Kidney tubule cell (primary cell): ENCODE measurements at places on chromosomes 1 and 21.

GRCh38 chr1:27377760-27378495 lies 3.3 kb upstream of the FCN3 start:
- no peak for DNase-seq

DNA sequence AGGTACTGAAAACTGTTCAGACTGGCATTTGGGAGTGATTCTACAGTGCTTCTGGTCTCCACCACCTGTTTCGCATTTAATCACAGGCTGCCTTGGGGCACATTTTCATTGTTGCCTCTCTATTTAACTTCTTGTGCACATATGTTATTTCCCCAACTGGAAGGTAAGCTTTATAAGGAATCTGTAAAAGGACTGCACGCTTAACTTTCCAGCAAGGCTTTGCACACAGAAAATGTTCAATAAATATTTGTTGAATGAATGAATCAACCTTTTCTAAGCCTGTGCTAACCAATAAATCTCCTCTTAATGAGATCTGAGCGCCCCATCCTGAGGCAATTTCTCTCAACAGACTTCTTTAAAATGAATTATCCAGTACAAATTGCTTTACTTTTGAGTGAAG lies 84.3 kb upstream of the ARHGAP29 start:
- DNase-seq, result no peak

DNA sequence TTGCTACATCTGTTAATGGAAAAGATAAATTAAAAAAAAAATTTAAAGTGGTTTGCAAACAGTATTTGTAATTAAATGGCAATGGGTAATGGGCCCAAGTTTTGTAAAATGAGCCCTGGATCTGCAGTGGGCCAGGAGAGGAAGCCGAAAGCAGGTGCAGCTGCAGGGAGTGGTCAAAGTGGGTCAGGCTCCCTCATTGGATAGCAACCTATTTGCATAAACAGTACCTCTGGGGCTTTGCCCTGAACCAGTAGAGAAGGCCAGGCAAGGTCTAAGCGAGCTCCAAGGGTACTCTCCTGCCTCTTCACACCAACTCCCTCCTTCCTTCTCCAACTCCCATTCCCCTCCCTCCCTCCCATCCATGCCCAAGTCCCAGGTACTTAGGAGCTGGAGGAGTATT lies 138.9 kb downstream of the HMGB4 start:
- DNase-seq, result no peak

DNA sequence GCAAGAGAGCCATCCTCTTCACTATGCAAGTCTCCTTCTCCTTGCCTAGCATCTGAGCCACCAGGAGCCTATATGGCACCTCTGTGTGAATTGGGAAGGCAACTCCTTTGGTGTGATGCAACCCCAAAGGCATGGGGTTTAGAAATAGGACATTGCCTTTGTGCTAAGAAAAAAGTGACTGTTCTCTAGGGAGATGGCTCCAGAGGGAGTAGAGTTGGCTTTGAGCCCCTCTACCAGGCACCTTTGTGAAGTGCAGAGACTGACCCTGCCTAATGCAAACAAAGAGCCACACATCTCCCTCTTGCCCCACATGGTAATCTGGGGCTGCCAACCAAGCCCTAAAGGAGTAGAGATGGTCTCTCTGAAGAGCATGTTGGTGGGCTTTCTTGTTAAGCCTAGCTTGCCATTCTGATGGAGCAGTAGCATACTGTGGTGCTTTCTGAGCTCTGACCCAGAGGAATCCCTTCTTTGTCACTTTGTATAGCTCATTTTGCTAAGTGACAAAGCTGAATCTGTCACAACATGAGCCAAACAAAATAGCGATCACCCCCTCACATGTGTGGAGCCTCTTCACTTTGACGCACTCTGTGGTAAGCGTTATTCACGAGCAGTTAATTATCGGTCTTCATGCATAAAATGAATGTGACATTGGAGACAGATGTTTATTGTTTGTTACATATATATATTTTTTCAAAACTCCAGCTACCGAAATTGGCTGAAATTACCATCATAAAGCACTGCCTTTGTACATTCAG lies 74.4 kb downstream of the RWDD3 start:
- DNase-seq, result no peak

DNA sequence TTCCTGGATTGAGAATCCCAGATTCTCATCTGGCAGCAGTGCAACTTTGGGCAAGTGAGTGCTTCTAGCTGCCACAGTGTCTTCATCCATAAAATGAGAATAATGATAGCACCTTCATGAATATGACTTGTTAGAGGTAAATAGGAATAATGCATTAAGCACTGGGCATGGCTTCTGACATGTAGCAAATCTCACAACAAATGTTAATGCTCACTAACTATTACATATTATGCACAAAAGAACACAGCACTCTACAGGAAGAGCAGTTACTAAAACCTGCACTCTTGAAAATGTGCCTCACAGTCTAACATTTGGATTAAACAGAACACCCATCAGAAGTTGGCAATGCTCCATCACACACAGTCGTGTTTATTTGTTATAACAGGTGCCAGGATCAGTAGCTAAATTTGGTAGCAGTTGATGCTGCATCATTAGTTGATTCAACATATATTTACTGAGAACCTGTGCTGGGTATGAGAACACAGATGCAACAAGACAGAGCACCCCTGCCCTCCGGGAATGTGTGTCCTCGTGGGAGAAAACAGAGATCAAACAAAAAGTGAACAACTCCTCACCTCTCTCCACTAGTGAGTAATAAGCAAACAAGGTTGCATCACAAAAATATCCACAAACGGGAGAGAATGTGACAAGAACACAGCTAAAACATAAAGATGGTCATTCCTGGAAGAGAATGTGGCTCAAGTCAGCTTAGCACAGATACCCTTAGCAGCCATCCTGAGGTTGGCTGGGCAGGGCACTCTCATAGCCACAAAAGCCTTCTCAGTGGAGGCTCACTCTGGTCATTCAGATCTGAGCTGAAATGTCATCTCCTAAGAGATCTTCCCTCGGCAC lies 26.2 kb upstream of the LBR start:
- peak; percentile 58 for DNase-seq

- DNase-seq, result peak; percentile 20
These were observed 27.1 kb upstream of the AJAP1 start for GRCh38 chr1:4627353-4627752.

DNA sequence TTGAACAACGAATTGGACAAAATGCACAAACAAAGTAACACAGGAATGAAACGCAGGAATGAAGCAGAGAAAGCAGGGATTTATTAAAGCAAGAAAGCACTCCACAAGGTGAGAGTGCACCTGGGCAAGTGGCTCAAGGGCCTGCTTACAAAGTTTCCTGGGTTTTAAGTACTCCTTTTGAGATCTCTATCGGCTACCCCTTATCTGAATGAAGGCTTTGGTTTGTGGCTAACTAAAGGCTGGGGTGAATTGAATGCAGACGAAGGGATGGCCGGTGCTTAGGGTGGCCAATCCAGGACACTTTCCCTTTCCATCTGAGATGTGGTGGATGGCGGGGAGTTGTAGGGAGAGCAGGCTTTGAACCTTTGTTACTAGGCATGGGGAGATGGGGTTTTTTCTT lies 151.4 kb upstream of the KIAA0040 start:
- DNase-seq, result no peak
